Karpas-422 (cell line): ENCODE measurements at places on chromosomes 6 and 20. TPM values are rescaled to one million over a fixed set of nuclear protein-coding genes. Genes with fewer than 3 reads are reported as not detected.

Gene SPATA25
- total RNA-seq: 4.7 TPM in 1 of 2 replicates, not detected in the other

Gene RIPOR3
- not detected in 2 replicates for total RNA-seq

Gene DNPH1
- total RNA-seq: 59.0 and 157 TPM in 2 replicates

Gene BAG2
- total RNA-seq: 9.0 and 19.5 TPM in 2 replicates

Gene SYNDIG1
- total RNA-seq: not detected in 2 replicates

Gene CAPN11
- not detected in 2 replicates for total RNA-seq

Gene NR2E1
- total RNA-seq: not detected in 2 replicates

Gene EYA4
- not detected in 2 replicates for total RNA-seq

DNA sequence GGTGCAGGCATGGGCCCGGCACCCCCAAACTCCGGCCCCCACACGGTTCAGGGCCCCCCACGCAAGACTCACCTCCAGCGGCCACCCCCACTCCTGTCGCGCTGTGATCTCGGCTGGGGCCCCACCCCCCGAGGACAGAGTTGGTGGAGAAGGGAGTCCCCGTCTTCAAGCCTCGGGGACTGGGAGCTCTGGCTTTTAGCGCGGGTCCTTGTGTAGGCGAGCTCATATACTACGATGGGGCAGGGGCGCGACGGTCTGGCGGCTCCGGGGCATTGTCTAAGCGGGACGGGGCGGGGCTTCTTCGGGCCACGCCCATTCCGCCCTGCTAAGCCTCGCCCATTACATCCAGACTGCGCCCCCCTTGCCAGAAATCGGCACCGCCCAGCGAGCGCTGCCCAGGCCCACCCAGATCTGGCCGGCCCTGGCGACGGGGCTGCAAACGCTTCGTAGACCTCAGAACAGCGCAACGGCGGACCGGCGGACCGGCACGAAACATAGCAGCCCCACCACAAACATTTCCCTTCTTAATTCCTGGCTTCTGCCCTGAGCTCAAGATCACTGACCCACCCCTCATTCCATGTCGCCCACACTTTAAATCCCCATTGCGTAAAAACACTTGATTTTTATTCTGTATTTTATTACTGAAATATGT lies 1.0 kb upstream of the DDAH2 start:
- DNase-seq: peak; percentile 91

- DNase-seq: no peak
Observed at GRCh38 chr20:12130781-12131180, 213.1 kb downstream of the BTBD3 start.

DNA sequence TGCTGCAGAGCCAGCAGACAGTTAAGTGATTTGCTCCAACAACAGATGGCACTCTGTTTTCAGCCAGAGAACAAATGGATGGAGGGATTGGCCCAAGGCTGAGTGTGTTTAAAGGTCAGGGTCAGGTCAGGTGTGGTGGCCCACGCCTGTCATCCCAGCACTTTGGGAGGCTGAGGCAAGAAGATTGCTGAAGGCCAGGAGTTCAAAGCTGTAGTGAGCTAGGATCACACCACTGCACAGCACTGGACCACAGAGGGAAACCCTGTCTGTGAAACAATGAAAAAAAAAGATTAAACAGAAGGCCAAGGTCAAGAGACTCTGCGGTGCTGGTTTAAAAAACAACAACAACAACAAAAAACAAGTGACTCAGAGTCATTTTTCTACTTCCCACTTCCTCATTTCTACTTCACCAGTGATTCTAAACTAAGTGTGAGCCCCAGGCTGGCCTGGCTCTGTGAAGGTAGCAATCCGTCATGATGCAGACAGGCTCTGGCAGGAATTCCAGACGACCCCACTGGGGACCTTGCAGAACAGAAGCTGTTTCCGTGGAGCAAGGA lies 42.5 kb upstream of the ARMC2 start:
- DNase-seq: no peak

DNA sequence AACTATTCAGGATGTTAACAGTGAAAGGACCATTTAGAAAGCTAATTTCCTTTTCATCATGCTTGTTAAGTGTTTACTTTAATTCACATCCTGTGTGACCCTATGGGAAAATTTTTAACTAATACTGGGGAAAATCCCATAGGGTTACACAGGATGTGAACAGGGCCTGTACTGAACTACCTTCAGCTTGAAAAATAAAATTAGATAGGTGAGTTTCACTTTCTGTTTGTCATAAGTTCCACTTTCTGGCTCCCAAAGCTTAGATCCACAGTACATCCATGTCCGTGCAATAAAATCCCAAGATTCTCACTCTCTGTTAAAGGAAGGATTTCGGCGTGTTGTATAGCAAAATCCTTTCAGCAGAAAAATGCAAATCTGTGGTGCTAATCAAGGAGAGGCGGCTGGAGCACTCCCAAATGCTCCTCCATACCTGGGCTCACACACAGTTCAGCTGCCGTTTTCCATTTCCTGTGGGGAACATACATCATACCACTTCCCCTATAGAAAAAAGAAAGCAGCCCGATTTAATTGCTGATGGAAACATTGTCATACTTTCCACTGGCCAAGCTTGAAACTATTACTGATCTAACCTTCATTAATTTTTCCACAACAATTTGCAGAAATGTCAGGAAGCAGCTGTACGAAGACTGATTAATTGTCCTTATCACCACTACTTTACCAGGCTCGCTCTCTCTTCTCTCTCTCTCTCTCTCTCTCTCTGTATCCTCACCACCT lies 125.2 kb downstream of the HIVEP2 start:
- no peak for DNase-seq

DNA sequence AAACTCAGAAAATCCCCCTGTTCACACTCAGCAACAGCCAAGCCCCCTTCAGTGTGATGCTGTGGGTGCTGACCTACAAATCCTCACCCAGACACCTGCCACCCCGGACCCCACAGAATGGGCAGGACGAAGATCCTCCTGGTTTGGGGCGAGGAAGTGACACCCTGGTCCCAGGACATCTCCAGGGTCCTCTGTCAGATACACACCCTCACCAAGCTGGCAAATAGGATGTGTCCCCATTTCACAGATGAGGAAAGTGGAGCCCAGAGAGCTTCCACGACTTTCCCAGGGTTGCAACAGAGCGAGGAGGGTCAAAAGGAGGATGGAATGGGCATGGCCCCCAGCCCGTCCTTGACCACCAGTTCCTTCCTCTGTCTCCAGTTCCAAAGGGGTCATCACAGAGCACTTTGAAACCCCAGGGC lies 92.0 kb upstream of the AFDN start:
- no peak for DNase-seq

GRCh38 chr20:20706285-20706684 lies 6.2 kb downstream of the RALGAPA2 start:
- DNase-seq: no peak

DNA sequence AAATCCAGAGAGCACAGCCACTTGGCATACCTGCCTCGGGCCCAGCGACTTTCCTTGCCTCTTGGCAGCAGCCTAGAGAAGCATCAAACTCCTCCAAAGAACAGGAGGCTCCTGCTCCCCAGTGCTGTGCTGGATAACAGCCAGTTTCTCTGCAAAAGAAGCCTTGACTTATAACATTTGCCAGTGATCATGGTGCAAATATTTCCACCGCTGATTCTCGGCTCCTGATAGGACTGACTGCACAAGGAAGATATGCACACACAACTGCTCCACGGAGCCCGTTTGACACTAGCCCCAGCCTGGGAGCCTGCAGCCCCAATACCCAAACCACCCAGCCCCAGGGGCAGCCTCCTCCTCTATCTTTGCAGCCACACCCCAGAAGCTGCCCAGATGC lies 17.5 kb downstream of the ACSS1 start:
- DNase-seq: no peak

DNA sequence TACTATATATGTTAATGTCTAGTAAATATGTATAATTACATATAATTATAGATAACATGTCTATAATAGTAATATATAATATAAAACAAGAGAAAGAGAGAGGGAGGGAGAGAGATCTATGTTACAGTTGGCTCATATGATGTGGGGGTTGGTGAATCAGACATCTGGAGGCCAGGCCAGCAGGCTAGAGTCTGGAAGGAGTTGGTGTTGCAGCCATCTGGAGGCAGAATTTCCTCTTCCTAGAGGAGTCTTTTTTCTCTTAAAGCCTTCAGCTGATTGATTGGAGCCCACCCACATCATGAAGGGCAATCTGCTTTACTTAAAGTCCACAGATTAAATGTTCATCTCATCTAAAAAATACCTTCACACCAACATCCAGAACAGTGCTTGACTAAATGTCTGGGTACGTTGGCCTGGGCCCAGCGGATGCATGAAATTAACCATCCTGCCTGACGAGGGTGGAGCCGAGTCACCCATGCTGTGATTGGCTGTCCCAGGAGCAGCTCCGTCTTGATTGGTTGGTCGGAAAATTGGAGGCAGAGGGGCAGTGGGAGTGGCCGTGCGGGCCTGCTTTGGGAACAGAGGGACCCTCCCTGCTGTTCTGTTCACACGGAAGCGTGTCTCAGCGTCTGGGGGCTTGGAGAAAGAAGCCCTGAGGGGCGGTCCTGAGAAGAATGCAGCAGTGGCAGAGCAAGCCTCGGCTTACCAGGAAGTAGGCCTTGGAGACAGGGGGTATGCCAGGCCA lies 392.4 kb downstream of the QKI start:
- no peak for DNase-seq

DNA sequence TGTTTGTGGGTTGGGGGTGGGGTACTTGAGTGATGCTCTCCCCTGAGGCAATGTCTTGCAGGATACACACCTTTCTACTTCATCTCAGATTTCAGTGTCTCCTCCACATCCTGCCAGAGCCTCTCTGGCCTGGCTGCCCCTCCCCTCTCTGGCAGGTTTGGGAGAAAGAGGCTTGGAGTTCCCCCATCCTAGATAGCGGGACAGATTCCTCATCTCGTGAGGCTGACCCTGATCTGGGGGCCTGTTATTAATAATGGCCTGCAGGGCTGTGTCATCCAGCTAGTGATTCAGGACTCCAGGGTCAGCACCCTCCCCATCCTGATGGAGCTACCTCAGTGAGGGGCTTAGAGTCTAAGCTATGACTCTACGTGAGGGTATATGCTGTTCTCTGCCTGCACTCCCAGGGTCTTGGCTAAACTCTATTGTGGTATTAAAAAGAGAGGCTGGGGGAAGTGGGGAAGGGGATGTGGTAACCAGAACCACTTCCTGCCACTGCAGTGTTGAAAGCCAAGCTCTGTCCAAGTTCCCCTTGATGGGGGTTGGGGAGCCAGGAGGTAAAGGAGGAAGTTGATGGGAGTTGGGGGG lies 3.7 kb upstream of the MMP9 start:
- DNase-seq: no peak

DNA sequence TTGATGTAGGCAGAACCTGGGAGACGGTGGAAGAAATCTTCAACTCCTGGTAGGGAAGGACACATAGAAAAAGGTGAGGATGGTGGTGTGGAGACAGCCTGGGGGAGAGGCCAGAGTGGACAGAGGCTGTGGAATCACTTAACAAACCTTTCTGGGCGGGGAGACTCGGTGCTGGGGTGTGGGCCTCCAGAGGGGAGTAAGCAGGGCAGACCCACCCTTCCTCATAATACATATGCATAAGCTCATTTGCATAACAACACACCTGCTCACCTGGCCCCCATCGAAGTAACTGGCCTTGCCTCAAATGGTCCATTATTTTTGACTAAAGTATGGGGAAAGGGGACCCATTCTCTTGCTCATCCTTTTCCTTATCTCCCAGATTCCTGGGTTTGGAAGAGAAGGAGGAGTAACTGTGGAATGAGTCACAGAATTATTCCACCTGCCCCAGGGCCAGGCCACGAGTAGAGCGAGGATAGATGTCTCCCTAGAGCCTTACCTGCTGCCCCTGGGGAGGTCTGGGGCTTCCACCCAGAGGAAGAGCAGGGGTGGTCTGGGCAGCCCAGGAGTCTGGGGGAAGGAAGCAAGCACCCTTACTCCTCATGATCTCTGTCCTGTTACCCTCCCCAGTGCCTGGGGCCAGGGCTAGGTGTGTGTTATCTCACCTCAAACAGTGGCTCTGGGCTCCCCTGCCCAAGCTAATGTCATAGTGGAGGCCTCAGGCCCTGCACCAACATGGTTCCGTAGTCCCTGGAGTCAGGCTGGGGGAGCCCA lies 10.7 kb upstream of the VEGFA start:
- DNase-seq: no peak

DNA sequence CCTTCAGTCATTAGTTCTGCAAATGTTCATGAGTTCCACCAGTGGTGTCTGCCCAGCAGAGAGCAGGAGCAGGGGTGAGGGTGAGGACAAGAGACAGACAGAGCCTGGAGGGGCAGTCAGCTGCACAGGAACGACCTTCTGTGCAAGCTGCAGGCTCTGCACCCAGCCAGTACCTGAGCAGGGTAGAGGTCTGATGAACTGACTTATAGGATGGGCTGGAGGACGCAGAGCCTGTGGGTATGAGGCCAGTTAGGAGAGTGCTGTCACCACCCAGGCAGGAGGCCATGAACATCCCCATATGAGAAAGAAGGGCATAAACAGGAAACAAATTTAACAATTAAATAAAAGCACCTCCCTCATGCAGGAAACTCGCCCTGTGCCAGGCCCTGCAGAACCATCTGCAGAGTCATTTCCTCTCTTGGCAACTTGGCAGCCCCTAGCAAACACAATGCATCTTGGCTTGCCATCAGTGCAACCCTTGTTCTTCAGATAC lies 17.9 kb downstream of the C6orf15 start:
- no peak for DNase-seq

DNA sequence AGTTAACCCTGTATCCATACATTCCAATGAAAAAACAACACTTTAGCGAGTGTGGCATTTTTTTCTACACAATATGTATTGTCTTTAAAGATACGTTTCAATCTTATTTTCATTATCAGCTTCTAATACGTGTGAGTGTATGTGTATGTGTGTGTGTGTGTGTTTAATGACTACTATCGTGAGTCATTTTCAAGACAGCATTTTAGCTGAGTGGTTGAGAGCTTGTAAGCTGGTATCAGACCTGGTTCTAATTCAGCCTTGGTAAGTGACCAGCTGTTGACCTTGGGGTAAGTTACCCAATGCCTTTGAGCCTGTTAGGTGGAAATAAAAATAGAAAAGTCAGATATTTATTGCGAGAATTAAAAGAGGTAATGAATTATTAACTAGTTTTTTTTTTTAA lies 320.0 kb upstream of the NT5E start:
- no peak for DNase-seq

DNA sequence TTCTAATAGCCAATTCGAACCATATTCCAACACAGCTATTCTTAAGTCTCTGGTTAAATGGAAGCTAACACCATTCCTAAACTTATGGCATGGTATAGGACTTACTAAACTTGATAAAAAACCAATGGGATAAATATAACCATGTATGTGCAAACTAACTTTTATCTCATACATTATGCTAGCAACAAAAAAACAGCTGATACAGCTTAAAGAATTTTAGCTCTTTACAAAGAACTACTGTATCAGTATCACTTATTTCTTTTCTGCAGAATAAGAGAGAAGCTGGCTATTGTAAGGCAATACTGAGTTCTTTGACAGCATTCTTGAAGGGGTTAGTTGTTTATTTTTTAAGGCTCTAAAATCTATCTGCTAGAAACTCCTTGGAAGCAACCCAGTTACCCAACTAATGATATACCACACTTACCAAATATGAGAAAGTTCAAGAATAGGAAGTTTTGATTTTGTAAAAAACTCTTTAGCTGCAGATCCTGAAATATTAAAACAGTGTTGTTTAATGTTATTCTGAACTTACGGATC lies 44.9 kb downstream of the REPS1 start:
- DNase-seq: no peak

- no peak for DNase-seq
Observed at GRCh38 chr6:31510007-31510406, 12.1 kb downstream of the MICB start.

- no peak for DNase-seq
Observed at GRCh38 chr6:4655196-4656025, 120.8 kb upstream of the CDYL start.

GRCh38 chr20:39645131-39645530 lies 683.0 kb downstream of the DHX35 start:
- DNase-seq: no peak

GRCh38 chr6:30724906-30725667 lies 4.9 kb downstream of the TUBB start:
- DNase-seq: peak; percentile 70
